ENCODE measurements at places on chromosomes 1 and 21.

DNA sequence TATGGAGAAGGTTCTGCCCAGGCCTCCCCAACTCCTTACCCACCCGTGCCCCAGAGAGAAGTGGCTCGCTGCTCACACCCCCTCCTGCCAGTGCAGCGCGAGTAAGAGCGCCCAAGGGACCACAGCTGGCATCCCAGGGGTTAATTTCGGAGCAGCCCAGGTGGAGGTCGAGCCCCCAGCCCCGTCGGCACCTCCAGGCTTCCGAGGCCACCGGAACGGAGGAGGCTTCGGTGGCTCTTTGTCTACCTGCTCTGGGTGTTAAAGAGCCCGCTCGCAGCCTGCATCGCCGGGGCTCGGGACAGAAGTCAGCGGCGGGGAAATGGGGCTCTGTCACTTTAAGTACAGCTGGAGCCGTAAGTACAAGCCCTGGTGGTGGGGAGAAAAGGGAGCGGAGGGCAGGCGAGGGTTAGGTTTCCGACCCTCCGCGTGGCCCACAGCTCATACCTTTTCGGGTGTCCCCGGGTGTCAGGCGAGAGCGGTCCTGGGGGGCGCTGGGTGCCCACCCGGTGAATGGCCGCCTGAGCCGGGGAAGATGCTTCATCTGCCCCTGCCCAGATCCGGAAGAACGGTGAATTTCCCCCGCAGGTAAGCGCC lies 89.4 kb upstream of the IPO9 start:
- DNase-seq = no peak

DNA sequence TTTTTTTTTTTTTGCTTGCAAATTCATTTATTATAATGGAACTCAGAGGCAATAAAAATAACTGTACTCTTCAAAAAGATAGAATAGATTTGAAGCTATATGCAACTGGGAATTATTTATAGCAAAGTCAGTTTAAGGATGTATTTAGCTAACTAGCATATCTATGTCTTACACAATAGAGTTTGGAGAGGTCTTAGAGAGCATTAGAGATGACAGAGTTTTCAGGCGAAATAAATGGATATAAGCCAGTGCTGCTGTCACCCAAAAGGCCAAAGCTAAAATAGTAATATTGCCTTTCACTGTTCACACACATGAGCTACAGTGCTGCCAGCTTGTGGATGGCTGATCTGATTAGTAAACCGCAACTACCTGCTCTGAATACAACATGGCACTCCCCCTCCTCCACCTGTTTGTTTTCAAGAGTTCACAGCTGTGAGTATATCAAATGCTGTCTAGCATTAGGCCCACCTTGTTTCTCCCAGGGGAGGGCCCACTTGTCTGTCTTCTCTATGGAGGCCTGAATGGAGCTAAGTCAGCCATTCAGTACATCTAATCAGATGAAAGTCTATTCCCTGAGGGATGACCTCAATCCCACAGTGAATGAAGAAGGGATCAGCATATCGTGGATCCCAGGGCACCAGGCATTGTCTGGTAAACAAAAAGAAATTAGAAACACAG lies 25.2 kb upstream of the SSX2IP start:
- no peak for DNase-seq

- no peak for DNase-seq
Measured at GRCh38 chr1:234495231-234495990, 16.4 kb upstream of the TARBP1 start.

GRCh38 chr1:3319874-3320245 lies 134.6 kb upstream of the ARHGEF16 start:
- DNase-seq = peak; percentile 51

GRCh38 chr1:202551683-202552082 lies 158.6 kb downstream of the SYT2 start:
- DNase-seq = no peak

DNA sequence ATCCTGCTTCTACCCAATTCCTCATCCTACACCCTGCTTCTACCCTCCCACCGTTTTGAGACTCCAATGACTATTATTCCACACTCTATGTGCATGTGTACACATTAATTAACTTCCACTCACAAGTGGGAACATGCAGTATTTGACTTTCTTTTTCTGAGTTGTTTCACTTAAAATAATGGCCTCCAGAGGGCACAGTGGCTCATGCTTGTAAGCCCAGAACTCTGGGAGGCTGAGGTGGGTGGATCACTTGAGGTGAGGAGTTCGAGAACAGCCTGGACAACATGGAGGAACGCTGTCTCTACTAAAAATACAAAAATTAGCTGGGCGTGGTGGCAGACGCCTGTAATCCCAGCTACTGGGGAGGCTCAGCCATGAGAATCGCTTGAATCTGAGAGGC lies 464.8 kb downstream of the PTBP2 start:
- DNase-seq = no peak
